ENCODE measurements at places on chromosomes 7 and 10.

DNA sequence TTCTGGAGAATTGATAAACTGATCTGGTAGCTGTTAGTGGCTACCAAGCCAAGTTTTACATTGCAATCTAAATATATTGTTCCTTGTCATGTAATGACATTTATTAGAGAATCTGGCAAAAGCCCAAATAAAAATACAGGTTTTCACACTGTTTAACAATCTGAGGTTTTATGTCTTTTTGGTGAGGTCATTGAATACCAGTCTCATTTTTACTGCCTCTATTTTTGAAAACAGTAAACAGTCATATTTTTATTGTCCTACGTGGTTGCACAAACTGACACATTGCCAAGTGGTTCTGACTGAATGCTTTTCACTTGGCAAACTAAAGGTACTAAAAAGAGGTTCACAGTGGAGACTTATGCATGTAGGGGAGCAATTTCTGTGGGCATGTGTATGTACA lies 157.5 kb downstream of the PRKG1 start:
- DNase-seq = no peak

- no peak for DNase-seq
These were observed 32.3 kb downstream of the PALD1 start for GRCh38 chr10:70510904-70511303.

DNA sequence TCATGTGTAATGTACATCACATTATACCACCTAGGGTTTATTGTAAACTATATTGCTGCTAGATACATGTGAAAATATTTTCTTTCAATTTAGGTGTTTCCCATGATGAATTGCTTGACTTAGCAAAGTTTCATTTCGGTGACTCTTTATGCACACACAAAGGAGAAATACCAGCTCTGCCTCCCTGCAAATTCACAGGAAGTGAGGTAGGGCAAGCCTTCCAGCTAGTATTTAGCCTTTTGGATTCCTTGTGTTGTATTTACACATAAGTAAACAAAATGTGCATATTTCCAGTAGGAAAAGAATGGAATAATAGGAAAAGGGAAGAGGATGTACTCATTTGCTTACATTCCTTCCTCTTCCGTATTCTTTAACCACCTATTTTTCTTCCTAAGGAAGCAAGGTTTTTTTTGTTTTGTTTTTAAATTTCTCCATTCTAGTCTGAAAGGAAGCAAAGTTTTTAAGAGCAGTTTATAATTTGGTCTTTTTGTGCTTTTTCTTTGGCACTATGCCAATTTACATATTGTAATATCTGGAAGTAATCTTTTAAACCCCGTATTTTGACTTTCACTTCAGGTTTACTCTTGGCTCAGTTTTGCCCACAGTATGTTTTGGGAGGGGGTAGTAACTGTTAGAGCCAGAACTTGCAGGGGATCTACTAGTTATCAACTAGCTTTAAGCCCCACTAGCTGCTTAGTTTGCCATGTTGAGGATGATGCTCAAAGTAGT lies 10.4 kb downstream of the PMPCB start:
- DNase-seq = no peak

DNA sequence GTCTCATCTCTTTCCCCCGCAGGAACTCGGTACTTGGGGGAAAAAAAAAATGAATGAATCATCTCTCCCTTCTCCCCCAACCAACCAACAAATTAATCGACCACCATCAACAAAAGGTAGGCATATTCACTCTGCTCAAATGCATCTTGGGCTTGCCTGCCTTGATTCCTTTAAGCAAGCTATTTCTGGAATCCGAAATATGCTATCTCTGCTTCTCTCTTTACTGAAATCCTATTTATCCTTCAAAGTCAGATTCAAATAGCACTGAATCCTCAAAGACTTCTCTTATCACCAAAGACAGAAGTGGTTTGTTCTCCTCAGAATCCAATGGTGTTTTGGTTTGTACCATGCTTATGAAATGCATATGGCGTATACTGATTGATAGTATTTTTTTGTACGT lies 49.6 kb upstream of the TPK1 start:
- no peak for DNase-seq

- no peak for DNase-seq
These were observed 43.6 kb downstream of the MDH2 start for GRCh38 chr7:76091506-76091905.

DNA sequence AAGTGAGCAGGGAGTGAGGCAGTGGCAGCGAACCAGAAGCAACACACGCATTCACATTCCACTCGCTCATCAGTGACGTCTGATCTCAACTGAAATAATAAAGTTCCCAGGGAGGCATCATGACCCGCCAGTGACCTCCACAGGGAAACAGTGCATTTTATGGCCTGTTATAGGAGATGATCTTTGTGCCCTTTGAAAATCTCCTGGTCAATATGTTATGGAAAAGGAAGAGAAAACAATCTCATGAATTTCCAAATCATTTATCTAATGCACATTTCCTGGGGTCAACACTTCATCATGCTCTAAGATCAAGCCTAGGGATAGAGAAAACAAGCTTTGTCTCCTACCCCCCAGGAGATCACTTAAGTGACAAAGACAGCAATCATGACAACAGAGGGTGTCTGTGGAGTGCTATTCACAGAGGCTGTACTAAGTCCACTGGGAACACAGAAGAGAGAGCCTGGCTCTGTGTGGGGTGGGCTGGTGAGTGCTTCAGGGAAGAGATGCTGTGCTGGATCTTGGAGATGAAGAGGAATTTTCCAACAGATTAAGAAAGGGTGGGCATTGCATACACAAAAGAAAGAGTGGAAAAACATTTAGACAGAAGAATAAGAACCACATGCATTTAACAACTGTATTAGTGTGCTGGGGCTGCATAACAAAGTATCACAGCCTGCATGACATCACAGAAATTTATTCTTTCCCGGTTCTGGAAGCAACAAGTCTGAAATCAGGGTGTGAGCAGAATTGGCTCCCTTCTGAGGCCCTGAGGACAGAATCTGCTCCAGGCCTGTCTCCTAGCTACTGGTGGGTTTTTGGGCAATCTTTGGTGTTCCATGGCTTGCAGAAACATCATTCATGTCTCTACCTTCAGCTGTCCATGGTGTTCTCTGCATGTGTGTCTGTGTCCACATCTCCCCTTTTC lies 613.9 kb upstream of the IGFBP3 start:
- no peak for DNase-seq

DNA sequence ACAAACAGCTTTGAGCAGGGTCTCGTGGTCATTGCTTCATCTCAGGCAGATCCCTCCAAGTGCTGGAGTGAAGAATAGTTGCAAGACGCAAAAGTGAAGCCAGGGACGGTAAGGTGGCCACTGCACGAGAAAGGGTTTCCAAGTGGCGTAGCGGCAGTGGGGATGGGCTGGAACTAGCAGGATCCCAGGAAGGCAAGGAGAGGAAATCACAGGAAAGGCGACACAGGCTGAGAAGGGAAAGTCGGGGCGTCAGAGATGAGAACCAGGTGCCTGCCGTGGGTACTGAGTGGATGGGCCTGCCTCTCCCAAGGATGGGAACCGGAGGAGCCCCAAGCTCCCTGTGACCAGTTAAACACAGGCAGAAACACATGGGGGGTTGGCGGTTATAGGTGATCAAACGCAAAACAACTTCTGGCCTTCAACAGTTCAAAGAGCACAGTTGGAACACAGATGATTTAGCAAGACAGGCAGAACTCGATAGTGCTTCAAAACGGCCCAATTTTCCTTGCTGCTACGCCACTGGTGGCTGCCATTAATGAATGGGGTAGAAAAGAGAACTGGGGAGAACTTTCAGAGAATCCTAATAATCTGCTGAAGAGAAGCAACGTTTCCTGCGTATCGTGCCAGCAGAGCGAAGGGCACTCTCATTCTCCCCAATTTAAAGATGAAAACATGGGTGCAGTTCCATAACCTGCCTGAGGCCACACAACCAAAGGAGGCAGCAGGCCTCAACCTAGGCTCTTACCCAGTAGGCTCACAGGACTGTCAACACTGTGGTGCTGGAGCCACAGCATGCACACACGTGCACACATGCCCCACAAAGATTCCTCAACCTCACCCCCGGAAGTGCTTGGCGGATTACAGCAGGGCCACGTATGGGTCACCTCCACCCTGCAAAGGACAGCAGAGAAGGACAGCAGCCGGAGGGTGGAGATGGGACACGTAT lies 61.9 kb downstream of the MAD1L1 start:
- DNase-seq = no peak

DNA sequence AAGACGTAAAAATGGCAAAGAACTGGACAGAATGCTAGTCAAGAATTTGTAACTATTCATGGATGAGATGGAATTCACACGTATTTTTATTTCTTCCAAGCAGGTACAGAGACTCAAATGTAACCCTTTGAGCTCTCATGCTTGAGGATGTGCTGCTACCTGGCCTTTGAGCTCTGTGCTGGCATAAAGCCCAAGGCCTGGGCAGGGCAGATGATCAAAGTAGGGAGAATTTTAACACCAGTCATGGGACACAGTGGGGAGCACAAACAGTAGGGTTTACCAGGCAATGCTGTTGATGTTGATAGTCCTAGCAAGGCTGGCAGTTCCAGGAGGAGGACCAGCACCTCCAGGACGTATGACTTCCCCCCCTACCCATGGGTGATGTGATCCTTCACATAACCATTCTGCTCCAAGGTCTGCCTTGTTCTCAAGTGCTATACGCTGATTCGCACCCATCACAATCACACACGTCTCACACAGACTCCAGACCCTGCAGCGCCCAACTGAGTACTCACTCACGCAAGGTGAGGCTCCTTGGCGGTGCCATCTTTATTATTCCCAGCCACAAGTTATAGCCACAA lies 48.6 kb upstream of the DLG5 start:
- no peak for DNase-seq

DNA sequence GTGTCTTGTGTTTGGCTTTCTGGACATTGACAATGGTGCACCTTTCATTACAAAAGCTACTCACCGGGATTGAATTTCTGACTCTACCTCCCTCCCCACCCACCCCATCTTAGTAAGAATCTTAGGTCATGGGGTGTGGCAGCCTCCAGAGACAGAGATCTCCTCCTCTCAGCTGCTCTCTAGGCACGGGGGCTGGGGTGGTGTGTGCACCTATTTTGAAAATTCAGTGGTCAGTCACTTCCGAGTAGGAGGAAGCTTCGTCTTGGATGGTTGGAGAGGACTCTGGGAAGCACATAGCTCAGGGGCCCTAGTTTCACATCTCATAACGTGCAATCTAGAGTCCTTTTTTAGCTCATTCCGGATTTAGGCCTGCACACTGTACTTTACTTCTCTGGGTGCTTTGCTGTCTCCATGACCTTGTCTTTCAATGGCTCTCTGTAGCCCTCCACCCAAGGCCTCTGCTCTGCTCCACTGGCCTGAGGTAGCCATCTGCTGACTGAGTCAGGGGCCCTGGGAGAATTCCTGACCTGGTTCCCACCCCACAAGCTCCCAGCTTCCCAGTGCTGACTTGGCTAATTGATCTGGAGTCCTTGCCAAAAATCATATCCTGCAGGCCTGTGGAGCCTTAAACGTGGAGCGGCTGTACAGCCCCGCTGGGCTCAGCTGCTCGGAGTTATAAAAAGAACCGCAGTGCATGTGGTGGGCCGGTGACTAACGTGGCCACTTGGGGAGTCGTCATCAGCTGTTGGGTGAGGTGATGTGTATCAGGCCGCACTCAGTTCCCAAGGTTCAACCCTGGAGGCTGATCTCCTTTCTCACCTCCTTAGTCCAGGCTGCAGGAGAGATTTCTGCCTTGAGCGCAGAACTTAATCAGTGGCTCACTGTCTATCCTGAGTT lies 19.3 kb upstream of the ADAMTS14 start:
- no peak for DNase-seq

DNA sequence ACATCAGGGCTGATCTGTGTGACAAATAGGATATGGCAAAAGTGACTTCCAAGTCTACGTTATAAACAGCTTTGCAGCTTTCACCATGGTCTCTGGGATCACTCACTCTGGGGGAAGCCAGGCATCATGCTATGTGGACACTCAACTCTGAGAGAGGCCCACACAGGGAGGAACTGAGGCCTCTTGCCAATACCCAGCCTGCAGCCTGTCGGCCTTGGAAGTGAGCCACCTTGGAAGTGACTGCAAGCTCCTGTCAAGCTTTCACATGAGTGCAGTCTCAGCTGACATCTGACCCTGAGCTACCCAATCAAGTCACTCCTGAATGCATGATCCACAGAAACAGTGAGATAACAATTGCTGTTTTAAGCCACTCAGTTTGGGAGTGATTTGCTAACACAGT lies 56.5 kb downstream of the MMRN2 start:
- no peak for DNase-seq

GRCh38 chr7:150963707-150964559 lies 14.2 kb downstream of the KCNH2 start:
- no peak for DNase-seq

GRCh38 chr7:34596887-34597286 lies 61.1 kb upstream of the NPSR1 start:
- no peak for DNase-seq

DNA sequence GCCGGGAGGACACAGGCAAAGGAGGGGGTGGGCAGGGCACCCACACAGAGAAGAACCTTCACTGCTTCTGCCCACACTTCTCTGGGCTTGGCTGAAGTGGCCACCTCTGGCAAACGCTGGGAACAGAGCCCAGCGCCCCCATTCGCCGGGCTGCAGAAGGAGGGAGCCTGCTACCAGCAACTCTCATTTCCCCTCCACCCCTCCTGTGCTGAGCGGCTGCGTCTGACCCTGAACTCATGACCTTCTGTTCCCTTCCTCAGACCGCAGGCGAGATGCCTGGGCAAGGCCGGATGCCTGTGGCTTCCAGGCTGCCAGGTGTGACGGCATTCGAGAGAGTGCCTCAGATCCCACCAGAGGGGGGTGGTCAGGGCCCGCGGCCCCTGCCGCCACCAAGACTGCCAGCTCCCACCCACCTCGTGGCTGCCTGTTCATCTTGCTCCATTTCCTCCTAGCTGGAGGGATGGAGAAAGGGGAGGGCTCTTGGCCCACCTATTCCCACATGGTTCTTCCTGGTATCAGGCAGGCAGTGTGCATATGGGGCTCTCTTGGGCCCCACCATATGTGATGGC lies 19.8 kb downstream of the DNAJB12 start:
- DNase-seq = peak; percentile 62

- DNase-seq = no peak
These were observed 456.9 kb upstream of the GHITM start for GRCh38 chr10:83682414-83682813.

DNA sequence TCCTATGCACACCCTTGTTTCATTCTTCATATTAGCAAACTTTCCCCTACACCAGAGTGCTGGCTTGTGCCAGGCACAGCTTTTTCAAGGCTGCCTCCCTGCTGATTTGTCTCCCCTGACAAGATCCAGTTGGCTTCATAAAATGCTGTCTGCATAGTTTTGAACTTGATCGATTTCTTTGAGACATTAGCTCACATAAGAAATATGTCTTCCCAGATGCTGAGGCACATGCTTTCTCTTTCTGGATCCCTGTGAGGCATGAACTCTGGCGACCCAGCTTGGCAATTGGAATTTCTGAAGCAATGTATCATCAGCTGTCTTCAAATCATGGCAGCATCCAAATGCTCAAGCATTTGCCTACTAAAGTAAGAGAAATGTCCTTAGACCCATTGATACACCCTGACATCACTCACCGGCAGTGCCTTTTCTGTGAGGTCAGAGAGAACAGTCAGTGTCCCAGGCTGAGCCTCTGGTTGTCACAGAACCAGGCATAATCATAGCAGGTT lies 616.4 kb upstream of the GHITM start:
- DNase-seq = no peak

GRCh38 chr7:129607471-129608120 lies 3.9 kb upstream of the NRF1 start:
- no peak for DNase-seq

Data from stimulated activated CD8-positive, alpha-beta memory T cell treated with anti-CD3 and anti-CD28 coated beads, Interleukin-7, amount 100 ng/mL, for 1 hour (primary cell).